ENCODE measurements at places on chromosomes 5 and 9. TPM values are rescaled to one million over a fixed set of nuclear protein-coding genes. Genes with fewer than 3 reads are reported as not detected.
A peak's percentile ranks its signal among the peaks of the same experiment; 100 is the strongest.

DNA sequence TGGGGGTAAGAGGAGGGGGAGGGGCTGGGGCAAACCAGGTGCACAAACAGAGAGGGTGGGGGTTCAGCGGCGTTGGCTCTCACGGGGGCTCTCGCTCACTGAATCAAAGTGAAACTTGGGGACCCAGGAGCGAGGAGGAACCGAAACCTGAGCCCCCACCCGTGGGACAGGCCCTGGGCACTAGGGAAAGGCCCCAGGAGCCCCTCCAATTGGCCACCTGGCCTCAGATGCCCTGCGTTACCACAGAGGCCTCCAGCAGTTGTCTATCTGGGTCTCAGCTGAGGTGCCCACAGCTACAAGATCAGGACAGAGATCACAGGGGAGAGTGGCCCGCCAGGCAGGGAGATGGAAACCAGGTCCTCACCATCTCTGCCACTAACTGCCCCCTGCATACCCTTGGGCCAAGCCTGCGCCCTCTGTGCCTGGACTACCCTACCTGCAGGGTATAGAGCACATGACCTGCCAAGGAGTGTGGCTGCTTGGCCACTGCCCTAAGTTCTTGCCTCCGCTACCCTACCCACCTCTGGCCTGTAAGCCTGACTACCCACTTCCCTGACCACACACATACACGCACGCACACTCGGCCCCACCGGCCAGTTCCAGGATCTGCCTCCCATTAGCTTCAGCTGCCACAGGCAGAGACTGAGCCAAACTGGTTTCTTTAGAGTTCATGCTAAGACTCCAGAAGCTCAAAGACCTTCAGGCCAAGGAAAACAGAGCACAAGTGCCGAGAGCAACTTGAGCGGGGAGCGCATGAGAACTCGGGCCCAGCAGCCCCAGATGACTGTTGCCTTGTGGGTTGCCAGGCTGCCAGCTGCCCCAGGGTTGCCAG lies 39.9 kb downstream of the PAX5 start:
- H3K36me3 ChIP-seq = peaks cover 5% of the 10 kb centered on the region
- no peak overlapping the region for H3K27ac ChIP-seq
- peaks cover 34% of the 10 kb centered on the region for H3K27me3 ChIP-seq
- H3K4me1 ChIP-seq = peaks cover 13% of the 10 kb centered on the region
- no peak for DNase-seq
- H3K4me3 ChIP-seq = peak overlapping the region; percentile 22

OTP gene
- not detected for total RNA-seq

DDX4 gene
- not detected for total RNA-seq

- no peak overlapping the region for H3K27ac ChIP-seq
- DNase-seq = no peak
- no peaks in the 10 kb centered on the region for H3K4me1 ChIP-seq
- H3K36me3 ChIP-seq = no peaks in the 10 kb centered on the region
- no peaks in the 10 kb centered on the region for H3K27me3 ChIP-seq
These were observed 95.0 kb downstream of the KIAA1958 start for GRCh38 chr9:112581469-112582176.

All from T-helper 17 cell (primary cell).